Astrocyte (in vitro differentiated cells and primary cell): ENCODE measurements at places on chromosomes 2 and 18. TPM values are rescaled to one million over a fixed set of nuclear protein-coding genes. Genes with fewer than 3 reads are reported as not detected.

Gene FAM168B
- 111 and 117 TPM in 2 replicates for total RNA-seq

Gene ST8SIA3
- 0.30 and 1.2 TPM in 2 replicates for total RNA-seq

Gene TXNDC2
- 0.07 TPM in 1 of 2 replicates, not detected in the other for total RNA-seq

Gene TMEM37
- 1.6 and 3.3 TPM in 2 replicates for total RNA-seq

DNA sequence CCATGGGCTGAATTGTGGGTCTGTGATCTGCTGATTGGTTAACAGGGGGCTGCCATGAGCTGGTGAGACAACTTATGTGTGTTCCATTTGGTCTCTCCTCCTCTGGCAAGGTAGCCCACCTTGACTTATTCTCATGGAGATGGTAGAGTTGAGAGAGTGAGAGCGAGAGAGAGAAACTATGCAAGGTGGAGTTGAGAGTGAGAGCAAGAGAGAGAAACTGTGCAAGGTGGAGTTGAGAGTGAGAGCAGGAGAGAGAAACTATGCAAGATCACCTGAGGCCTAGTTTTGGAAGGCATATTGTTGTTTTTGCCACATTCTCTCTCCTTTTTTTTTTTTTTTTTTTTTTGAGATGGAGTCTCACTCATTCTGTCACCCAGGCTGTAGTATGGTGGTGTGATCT is 155.7 kb downstream of the UBR3 start:
- DNase-seq, result no peak

DNA sequence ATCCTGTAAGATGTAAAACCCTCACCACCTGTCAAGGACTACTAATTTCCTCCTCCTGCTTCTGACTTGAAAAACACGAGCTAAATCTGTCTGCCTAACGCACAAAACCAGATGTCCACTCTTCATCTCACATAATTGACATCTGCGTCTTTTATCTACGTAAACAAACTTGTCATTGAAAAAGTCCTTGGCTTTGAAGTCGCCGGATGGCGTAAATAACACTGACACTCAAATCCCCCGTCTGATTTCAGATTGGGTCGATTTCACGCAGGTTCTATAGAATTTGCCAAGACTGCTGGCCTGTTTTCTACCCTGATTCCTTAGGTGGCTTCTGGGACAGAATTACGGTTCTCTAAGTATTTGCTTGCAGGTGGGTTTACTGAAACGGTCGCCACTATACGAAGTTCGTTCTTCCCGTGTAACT is 539 bp upstream of the MOB4 start:
- no peak for DNase-seq

GRCh38 chr2:147297820-147298219 is 547.0 kb upstream of the ACVR2A start:
- DNase-seq, result no peak

DNA sequence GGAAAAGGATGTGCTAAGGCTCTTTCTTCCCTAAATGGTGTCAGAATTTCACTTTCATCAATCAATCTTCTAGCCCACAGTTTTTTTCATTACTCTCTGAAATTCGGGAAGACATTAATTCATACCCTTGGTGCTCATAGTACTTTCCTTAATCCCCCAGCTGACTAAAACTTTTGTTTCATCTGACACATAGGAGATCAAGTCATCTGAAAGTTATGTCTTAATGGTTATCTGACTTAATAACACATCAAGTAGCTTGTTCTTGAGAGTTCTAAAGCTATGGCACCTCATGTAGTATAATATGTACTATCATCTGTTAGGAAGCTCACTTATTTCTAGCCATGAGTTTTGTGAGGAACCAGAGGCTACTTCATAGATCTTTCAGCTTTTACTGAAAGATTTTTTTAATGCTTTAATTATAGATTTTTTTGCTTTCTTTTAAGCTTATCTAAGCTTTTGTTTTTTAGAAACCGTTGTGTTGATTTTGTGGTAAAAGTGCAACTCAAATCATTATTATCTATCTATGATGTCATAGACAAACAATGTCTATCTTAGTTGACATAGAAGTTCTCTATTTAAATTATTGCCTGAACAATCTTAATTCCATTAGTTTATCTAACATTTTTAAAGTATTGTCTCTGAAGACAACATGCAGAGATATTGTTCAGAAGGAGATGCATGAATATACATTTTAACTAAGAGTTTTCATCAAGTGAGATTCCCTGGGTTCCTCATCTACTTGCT is 93.6 kb upstream of the UBXN4 start:
- peak; percentile 29 for DNase-seq

DNA sequence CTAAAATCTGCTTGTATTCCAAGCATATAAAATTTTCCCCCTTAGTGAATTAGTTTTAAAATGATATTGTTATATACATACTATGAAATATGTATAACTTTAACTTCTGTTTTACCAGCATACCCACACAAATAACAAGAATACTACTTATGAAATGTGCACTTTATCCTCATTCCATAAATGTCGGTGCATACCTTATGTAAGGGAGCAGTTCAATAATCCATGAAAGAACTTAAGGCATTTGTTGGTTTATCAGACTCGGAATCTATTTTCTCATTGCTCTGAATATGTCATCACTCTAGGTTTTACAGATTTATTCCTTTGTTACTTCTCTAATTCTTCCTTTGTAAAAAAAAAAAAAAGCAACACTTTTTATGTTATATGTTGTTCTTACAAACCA is 12.5 kb upstream of the MFF start:
- DNase-seq, result no peak

DNA sequence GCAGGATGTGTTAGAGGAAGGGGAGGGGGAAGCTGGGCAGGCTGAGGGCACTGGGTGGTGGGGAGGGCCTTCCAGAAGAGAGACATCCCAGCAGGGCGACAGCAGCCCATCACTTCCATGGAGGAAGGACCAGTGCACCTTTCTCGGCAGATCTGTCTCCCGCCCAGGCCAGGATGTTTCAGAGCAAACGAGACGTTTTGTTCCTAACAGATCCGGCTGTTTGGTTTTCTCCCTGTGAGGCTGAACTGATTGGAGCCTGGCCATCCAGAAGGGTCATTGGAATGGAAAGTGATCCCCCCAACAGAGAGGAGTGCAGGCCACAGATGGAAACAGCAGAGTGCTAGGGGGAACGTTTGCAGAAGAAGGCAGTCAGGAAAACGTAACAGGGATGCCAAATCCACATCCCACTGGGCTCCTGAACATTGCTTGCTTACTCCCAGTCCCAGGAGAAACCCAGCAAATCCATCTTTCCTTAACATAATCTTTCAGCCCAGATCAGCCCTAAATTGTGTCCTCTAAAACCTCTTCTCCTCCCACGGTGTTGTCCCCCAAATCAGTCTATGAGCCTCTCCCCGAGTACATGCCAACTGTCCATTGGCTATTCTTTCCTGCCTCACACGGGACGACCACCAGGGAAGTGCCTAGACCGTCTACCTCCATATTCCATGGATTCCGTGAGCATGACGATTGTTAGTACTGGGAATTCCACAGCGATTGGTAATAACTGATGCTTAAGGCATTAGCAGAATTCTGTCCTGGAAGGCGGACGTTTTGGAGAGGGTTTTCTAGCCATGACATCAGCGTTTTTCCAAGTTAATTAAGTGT is 126.8 kb downstream of the SEPTIN10 start:
- DNase-seq, result peak; percentile 95

GRCh38 chr2:70942396-70943204 is 6.9 kb downstream of the ATP6V1B1 start:
- DNase-seq, result no peak

GRCh38 chr2:1248187-1248586 is 165.1 kb upstream of the TPO start:
- no peak for DNase-seq
